ENCODE measurements at places on chromosomes 16 and 17.

DNA sequence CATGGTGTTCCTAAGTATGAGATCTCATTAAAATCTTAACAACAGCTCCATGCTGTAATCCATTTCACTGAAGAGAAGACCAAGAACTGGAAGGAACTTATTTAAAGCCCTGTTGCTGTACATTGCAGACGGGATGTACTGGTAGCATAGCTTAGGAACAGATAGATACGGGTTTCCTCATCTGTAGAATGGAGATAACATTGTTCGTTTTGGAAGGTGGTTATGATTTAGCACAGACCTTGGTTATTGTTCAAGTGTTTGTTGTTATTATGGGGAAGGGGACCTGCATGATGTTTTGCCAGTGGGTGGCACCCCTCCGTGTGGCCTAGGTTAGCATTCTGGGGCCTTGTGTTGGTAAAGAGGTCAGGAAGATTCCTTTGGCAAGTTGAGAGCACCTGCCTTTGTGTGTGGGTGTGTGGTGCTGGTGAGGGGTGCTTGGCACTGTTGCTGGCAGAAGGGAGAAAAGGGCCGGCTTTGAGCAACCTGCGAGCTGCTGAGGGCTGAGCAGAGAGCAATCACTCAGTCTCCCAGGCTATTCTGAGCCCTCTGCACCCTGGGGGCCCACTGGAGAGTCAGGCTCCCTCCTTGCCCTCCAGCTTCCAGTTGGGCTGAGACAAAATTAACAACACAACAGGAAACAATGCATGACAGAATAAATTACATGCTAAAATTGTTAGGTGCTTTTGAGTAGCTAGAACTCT lies 2.3 kb downstream of the TAOK2 start:
- no peak for DNase-seq

DNA sequence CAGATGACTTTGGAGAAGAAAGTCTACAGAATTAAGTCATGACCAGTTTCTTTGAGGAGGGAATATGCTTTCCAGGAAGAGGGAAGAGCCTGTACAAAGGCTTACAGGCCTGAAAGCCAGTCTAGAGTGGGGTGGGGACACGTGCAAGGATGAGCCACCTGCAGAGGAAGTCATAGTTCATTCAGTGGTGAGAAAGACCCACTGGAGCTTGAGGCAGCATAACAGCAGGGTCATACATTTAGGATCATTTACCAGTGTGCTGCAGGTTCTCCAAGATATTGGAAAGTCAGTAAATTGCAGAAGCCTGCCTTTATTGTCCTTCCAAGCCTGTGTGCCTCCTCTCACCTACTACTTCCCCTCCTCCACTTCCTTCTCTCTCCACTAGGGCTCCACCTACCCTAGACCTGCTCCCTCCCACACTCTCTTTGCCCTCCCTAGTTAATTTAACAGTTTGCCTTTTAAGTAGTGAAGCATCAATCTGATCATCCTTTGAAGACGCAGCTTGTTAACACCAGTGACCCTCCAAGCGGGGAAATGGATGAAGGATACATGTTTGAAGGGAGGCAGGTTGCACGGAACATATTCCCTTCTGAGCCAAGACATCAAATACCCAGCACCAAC lies 40.2 kb downstream of the CDRT15 start:
- DNase-seq: no peak

GRCh38 chr16:8762254-8762653 lies 35.2 kb downstream of the TMEM186 start:
- DNase-seq: no peak

DNA sequence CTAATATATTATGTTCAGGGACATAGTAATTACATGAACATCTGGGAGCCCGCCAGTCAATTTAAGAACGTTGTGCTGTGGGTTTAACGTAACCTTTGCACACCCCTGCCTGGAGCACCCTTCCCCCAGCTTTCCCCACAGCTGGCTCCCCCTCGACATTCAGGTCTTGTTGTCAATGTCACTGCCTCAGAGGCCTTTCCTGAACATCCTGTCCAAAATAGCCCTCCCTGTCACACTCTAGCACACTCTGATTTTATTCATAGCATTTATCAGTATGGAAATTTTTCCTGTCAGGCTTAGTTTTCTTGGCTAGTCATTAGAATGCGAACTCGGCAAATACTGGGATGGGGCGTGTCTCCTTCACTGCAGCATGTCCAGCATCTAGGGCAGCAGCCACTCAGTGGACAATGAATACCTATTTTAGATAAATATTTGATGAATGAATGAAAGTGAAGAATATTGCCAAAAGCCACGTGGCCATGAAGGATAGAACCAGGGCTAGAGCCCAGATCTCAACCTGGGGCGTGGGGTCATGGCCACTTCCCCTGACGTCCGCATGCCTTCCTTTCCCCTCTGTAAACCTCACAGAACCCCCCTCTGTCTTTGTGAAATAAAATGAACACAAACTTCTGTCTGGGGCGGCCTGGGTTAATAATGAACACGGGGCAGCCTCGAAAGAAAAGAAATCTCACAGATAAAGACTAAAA lies 10.5 kb downstream of the PIK3R6 start:
- DNase-seq: no peak

- no peak for DNase-seq
Observed at GRCh38 chr17:52147431-52147830, 11.1 kb downstream of the CA10 start.

- no peak for DNase-seq
Observed at GRCh38 chr16:15648135-15648730, 1.8 kb upstream of the NDE1 start.

- no peak for DNase-seq
Observed at GRCh38 chr16:1772362-1772907, at the start of gene EME2. TSS of gene EME2 (plus strand) at chr16:1772810. CDS start at chr16:1773228, 418 bp downstream.

DNA sequence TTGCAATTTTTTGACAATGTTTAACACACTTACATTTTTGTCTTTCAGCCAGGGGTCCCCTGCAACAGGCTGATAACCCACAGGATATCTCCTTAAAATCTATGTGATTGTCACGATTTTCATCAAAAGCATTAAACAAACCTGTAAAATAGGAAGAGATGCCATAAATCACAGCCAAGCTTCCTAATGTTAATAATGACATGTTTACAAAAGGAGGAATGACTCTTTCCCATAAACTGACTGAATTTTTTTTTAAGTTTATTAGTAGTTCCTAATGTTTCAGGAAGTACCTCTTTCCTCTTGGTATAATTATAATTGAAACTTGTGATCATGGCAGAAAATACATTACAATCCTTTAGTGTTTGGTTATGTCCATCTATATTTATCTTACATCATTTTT lies 119.6 kb downstream of the CA4 start:
- no peak for DNase-seq

GRCh38 chr16:23348579-23349469 lies 46.7 kb downstream of the SCNN1B start:
- DNase-seq: no peak

- DNase-seq: no peak
Observed at GRCh38 chr17:80813318-80813717, 178.3 kb upstream of the CHMP6 start.

- no peak for DNase-seq
Observed at GRCh38 chr16:1530349-1530882, 3.0 kb upstream of the TMEM204 start.

GRCh38 chr17:81022344-81022676 lies 12.6 kb upstream of the BAIAP2 start:
- no peak for DNase-seq

DNA sequence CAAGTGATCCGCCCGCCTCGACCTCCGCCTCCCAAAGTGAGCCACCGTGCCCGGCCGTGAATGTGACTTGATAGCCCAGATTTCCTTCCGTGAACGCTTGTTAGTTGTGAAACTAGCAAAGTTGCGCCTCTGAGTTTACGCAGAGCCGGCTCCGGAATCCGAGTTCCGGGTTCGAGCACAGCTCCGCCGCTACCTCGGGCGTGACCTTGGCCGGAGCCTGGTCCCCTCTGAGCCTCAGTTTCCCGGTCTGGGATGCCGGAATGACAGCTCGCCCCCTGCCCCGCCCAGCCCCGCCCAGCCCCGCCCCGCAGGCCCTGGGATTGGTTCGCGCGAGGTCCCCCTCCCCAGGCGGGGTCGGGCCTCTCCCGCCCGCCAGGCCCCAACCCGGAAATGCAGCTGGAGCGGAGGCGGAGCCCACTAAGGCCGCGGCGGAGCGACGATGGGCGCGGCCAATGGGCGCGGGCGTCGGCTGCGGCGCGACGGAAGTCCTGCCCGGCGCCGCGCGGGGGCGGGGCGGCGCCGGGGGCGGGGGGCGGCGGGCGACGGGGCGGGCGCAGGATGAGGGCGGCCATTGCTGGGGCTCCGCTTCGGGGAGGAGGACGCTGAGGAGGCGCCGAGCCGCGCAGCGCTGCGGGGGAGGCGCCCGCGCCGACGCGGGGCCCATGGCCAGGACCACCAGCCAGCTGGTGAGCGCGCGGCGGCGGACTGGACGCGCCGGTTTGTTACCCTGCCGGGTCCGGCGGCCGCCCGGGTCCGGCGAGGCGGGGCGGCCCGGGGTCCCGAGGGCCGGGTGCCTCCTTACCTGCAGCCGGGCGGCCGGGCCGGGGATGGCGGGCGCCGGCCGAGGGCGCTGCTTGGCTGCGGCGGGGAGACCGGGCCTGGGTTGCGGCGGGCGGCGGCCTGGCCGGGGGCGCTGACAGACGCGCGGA lies at the start of gene PDPK1:
Gene PDPK1, plus strand, starts transcription at position 571 of the 929 bp plus-strand sequence. Its CDS starts 92 bp downstream, at position 663.
- DNase-seq: no peak
